ENCODE measurements at places on chromosomes 13 and 19. TPM values are rescaled to one million over a fixed set of nuclear protein-coding genes. Genes with fewer than 3 reads are reported as not detected.

ANKRD24 gene
- 0.79 TPM for total RNA-seq

DNA sequence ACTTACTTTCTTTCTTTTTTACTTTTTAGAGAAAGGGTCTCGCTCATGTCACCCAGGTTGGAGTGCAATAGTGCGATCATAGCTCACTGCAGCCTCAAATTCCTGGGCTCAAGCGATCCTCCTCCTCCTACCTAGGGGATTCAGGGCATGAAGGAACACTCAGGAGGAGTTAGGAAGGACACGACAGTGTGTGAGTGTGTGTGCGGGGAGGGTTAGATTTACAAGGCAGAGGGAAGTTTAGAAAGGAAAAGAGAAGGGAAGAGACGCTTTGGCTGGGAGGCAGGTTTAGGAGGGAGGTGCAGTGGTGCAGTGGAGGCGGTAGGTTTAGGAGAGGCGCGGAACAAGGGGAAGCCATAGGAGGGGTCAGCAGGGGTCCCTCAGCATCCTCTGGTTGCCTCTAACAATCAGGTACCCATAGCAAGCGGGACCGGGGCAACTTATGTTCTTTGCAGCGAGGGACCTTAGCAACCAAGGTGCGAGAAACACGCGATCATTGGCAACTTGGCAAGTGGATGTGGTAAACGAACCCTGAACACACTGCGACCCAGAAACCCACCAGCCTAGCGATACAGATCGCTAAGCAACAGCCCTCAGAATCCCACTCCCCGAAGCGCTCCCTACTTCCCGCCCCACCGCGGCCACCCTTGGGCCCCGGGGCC, 501 bp downstream of the SIRT2 start:
- DNase-seq, result no peak

DNA sequence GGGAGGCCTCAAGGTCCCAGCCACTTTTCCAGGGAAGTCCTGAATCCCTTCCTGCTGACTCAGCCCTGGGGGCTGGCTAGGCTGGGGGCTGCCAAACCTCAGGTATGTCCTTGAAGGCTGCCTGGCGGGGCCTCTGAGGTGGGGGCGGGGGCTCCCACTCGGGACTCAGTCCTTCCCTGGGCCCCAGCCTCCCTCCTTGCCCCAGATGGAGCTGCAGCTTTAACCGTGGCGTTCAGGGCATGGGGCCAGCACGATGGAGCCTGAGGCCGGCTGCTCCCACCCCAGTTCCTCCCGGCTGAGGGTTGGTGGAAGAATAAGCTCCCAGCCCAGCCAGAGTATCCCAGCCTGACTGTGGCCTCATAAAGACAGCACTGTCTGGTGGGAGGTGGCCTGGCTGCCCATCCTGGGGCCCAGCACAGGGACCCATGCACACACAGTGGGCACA, 12.4 kb downstream of the CILP2 start:
- no peak for DNase-seq

DNA sequence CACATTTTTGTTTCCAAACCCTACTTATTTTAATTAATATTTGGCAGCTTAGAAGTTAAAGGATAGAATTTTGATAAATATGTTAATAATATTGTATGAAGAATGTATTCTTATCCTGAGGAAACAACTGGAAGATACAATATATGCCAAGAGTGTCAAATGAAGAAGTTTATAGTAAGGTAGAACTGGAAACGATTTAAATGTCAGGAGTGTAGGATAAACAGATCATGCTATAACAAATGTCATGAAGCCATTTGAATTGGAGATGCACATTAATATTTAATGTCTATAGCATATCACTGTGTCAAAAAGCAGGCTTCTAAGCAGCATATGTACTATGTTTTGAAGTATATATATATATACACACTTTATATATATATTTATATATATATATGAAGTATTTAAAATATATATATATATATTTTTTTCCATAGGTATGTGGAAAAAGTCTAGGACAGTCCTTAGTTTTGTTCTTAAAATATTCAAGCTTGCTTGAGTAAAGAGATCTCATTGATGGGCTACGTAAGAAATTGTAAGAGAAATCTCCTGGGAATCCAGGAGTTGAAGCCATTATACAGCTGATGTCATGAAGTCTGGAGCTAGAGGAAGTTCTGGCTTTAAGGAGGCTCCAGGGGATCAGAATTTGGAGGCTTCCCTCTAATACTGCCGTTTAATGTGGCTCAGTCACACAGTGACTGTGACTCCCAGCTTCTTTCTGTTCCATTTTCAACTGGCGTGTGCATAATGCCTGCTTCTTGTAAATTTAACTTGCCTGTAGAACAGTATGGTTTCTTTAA, 79.9 kb upstream of the MYCBP2 start:
- DNase-seq, result no peak

GRCh38 chr19:38303517-38304351, at the start of gene C19orf33:
C19orf33 (plus strand) TSS chr19:38304251; CDS start chr19:38304262, 11 bp downstream.
- peak; percentile 91 for DNase-seq

U2AF2 gene
- total RNA-seq, result 323 TPM

DNA sequence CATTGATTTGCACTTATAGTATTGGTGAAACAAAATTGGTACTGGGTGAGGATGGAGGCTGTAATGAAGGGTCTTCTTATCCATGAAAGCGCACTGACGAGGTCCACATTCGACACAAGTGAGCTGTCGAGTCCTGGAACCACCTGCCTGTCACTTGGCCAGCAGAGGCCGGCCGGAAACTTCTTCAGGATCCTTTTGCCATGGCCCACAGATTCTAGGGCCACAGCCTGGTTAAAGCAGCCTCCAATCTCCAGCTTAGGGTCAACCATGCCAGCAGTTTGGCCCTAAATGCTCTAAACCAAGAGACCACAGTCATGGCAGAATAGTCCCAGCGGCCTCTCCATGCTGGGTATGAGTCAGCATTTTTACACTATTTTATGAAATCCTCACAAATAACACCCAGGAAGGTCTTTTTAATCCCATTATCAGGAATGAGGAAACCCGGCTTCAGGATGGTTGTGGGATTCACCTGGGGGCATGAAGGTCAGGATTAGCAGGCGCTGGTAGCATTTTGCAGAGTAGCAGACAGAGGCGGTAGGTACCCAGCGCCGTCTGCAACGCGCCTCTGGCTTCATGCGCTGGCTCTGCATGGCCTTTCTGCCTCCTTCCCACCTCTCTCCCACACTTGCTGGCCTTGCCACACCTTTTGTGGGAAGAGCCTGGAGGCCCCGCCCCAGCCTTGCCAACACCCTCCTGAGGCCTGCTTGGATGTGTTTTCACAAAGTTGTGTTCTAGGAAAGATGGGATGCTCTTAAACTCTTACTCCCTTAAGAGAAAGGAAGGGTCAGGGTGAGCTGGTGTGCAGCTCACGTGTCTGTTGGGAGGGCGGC, 15.2 kb downstream of the GAS6 start:
- no peak for DNase-seq

CILP2 gene
- 2.5 TPM for total RNA-seq

C3 gene
- 132 TPM for total RNA-seq

RDH8 gene
- not detected for total RNA-seq

DNA sequence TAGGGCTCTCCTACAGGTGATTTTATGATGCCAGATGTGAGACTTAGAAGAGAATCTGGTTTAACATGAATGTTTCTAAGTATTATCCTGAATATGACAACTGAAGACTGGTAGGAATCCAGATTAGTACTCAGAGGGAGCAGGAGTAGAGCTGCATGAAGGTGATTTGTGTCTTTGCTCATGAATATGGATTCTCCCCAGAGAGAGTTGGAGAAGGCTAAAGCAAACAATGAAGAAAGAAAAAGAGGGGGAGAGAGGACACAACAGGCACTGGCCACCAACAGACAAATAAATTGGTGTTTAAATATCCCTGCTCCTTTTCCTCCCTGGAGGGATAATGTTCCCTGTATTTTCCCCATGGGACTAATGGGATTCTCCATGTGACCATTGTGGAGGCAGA, 427.0 kb upstream of the KLF12 start:
- DNase-seq, result no peak

TLE5 gene
- 217 TPM for total RNA-seq

GRCh38 chr13:76884907-76885202, 1.4 kb downstream of the KCTD12 start:
- no peak for DNase-seq

- DNase-seq, result no peak
These were observed 141.2 kb downstream of the FLT1 start for GRCh38 chr13:28353679-28354078.

MED29 gene
- total RNA-seq, result 30.9 TPM

GRCh38 chr13:32600890-32601289, 14.6 kb downstream of the PDS5B start:
- DNase-seq, result no peak

DNA sequence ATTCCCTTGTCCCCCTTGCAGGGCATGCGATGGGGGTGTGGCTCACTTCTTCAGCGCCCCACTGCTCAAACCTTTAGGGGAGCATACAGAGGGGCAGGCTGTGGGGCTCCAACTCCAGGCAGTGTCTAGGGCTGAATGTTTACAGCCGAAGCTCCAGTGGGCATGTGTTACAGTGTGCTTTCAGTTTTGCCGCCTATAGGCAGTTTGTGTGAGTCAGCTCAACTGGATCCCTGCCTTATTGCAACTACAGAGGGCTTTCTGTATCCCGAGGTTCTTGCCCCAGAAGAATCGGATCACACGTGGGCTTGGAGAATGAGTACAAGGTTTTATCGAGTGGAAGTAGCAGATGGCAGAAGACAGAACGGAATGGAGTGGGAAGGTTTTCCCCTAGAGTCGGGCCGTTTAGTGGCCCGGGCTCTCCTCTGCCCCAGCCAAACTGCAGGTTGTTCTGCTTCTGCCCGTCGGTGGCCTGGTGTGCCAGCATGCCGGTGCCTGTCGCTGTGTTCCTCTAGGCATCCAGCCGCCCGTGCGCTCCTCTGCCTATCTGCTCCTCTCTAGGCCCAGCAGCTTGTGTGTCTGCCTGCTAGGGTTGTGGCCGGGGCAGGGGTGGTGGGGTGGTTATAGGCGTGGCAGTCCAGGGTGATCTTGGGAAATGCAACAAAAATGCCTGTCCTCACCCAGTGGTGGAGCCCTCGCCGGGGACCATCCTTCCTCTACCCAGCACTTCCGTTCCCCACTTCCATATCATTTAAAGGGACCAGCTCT, 435.9 kb upstream of the SGCG start:
- DNase-seq, result no peak

- no peak for DNase-seq
These were observed 422.3 kb upstream of the GPC6 start for GRCh38 chr13:92804346-92804745.

TEX26 gene
- total RNA-seq, result not detected

GRCh38 chr19:18780631-18781030, 10.5 kb downstream of the COMP start:
- DNase-seq, result no peak

- no peak for DNase-seq
These were observed 1704.7 kb downstream of the SLITRK5 start for GRCh38 chr13:89375839-89376238.

SERPINE3 gene
- total RNA-seq, result not detected

DNA sequence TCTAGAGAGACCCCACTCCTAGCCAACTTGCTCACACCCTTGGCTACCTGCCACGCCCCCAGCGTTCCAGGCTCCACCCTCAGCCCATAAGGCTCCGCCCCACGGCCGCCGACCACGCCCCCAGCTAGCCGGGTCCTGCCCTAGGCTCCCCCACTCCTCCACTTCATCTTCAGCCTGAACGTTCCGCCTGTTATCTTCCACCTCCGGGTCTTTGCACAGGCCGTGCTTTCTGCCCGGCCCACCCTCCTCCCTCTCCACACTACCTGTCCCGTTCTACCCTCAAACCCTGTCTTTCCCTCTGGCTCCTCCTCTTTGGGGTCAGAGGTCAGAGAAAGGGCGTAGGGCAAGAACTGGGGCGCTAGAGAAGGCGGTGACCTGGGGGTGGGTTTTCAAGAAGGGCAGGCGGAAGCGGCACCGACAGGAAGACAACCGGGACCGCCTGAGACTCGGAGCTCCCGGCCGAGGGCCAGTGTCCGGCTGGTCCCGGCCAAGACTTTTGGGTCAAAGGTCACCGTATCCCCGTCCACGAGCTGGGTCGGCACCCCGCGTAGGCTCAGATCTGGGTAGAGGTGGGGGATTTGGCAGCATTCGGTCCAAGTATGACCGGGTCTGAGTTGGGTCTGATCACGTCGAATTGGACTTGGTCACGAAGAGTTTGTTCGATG, 2.2 kb downstream of the PDE4C start:
- DNase-seq, result peak; percentile 73

DNA sequence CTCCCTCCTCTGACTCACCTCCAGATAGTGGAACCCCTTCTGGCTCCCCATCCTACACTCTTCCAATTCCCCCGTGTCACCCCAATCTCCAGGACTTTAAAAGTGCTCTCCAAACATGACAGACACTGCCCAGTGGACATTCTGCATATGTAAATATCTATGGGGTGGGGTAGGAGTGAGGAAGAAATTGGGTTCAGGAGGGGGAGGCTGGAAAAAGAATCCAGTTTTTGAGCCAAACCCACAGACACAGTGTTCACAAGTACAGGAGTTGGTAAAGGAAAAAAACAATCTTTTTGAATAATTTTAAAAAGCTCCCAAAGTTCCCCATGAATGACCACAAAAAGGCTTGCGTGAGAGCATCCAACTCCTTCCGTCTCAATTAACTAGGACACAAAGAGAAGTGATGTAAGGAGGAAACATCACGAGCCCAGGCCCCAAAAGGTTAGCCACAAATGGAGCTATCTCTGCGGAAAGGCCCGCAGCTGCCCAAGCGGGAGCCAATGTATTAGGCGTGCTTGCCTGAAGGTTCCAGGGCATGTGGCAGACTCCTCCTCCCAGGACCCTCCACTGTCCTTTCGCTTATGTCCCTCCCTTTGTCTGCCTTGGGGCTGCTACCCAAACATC, 18.0 kb downstream of the ZC3H4 start:
- DNase-seq, result no peak

DNA sequence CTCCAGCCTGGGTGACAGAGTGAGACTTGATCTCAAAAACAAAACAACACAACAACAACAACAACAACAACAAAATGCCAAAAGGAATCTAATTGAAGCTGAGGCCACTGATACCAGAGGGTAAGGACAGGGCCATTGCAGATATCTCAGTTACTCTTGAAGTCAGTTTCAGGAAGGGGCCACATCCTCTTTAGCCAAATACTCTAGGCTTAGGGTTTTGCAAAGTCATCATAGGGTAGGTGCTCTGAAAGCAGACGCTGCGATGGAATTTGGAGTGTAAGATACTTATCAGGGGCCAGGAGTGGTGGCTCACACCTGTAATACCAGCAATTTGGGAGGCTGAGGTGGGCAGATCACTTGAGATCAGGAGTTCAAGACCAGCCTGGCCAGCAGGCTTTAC, 46.6 kb upstream of the UBAC2 start:
- no peak for DNase-seq

FUT2 gene
- 8.7 TPM for total RNA-seq

DNA sequence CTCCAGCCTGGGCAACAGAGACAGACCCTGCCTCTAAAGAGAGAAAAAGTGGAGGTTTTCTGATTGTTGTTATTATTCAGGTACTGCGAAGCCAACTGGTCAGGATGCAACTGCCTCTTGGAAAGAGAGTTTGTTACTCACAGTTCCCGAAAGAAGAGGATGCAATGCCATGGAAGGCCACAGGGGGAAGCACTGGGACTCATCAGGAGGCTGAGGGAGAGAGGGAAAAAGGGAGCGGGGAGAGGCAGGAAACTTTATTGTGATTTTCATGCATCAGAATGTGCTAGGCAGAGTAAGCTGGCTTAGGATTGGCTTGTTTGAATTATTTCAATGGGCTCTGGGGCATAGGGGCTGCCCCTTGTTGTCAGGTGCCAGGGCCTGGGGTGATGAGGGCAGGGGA, 27.6 kb downstream of the MYO9B start:
- peak; percentile 11 for DNase-seq

SMIM44 gene
- total RNA-seq, result not detected
